ENCODE measurements at places on chromosomes 3 and 15.

DNA sequence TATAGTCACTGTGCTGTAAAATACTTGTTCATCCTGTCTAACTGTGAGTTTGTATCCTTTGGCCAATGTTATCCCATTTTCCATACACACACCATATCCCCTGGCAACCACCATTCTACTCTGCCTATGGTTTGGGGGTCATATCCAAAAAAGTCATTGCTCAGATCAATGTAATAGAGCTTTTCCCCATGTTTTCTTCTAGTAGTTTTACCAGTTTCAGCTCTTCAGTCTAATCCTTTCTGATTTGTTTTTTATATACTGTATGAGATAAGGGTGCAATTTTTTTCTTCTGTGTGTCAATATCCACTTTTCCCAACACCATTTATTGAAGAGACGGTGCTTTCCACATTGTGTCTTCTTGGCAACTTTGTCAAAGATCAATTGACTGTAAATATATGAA is 14.0 kb upstream of the DLG1 start:
- H3K36me3 ChIP-seq = peaks cover 4% of the 10 kb centered on the region
- no peak for DNase-seq
- H3K4me3 ChIP-seq = no peak overlapping the region

DNA sequence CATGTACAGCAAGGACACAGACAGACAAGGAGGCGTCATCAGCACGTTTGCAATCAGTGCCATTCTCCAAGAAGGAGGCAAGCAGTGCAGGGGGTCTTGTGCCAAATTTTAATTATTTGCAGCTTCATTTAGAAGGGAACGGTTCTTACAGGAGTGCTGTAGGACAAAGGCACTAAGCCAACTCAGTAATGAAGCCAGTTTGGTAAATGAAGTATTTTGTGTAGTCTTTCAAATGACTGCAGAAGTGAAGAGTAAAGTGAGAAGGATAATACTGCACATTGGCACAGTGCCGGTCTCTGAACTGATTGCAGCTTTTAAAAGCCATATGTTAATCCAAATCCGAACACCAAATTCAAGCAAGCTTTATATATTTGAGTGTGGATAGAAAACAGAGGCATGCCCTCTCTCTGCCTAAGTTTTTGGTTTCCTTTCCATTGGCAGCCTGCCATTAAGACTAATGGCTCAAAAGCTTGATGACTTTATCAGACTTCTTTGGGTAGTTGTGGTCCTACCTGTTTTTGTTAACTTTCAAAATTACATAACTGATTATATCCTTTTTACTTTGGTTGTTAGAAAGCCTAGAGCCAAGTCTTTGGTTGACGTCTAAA is 101.3 kb downstream of the SENP2 start:
- H3K27me3 ChIP-seq = no peaks in the 10 kb centered on the region
- peaks cover 32% of the 10 kb centered on the region for H3K36me3 ChIP-seq
- H3K4me1 ChIP-seq = peaks cover 20% of the 10 kb centered on the region
- no peak overlapping the region for H3K4me3 ChIP-seq
- H3K27ac ChIP-seq = no peak overlapping the region

DNA sequence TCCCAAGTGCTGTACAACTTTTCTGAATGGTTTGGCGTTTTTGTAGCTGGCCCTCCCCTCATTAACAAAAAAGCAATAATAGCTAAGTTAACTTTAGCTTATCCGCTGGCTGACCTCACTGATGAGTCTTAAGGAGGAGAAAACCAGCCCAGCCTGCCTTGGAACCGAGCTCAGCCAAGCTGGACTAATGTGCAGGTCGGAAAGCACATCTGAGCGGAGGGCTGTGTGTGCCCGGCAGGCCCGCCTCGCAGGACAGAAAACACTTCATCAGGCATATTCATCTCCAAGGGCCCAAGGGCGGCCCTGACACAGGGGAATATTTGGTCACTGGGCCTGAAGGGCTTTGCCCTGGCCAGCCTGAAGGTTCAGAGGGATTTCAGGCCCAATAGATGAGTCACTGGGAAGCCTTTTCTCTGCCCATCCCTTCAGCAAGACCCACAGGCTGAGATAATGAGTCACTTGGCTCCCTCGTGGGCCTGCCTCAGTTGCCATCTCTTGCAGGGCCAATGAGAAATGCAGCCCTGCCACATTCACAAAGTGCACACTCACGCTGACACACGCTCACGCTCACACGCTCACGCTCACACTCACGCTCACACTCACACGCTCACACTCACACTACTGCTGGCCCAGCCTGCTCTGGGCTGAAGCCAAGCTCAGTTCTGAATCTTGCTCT is 75.1 kb downstream of the SLC12A8 start:
- H3K4me3 ChIP-seq = no peak overlapping the region
- H3K4me1 ChIP-seq = peaks cover 60% of the 10 kb centered on the region
- no peaks in the 10 kb centered on the region for H3K36me3 ChIP-seq

GRCh38 chr3:193963808-193964516 is 172.0 kb upstream of the HES1 start:
- peaks cover 73% of the 10 kb centered on the region for H3K27me3 ChIP-seq
- DNase-seq = no peak
- peaks cover 16% of the 10 kb centered on the region for H3K4me1 ChIP-seq
- no peak overlapping the region for H3K27ac ChIP-seq

Data from chondrocyte (in vitro differentiated cells).